ENCODE measurements at places on chromosomes 7 and 10.

- DNase-seq, result no peak
These were observed 803.0 kb downstream of the GRM8 start for GRCh38 chr7:126449611-126450268.

- no peak for DNase-seq
These were observed 182.7 kb downstream of the FAM107B start for GRCh38 chr10:14592026-14592425.

- DNase-seq, result no peak
These were observed 53.8 kb downstream of the RBM17 start for GRCh38 chr10:6142644-6143043.

- DNase-seq, result no peak
These were observed 46.9 kb upstream of the NPFFR1 start for GRCh38 chr10:70330671-70331070.

GRCh38 chr10:119233123-119233820 is 25.9 kb downstream of the GRK5 start:
- DNase-seq, result no peak

GRCh38 chr7:54581511-54581910 is 39.3 kb downstream of the VSTM2A start:
- DNase-seq, result no peak

- no peak for DNase-seq
These were observed 158.0 kb downstream of the C7orf25 start for GRCh38 chr7:42753811-42754363.

DNA sequence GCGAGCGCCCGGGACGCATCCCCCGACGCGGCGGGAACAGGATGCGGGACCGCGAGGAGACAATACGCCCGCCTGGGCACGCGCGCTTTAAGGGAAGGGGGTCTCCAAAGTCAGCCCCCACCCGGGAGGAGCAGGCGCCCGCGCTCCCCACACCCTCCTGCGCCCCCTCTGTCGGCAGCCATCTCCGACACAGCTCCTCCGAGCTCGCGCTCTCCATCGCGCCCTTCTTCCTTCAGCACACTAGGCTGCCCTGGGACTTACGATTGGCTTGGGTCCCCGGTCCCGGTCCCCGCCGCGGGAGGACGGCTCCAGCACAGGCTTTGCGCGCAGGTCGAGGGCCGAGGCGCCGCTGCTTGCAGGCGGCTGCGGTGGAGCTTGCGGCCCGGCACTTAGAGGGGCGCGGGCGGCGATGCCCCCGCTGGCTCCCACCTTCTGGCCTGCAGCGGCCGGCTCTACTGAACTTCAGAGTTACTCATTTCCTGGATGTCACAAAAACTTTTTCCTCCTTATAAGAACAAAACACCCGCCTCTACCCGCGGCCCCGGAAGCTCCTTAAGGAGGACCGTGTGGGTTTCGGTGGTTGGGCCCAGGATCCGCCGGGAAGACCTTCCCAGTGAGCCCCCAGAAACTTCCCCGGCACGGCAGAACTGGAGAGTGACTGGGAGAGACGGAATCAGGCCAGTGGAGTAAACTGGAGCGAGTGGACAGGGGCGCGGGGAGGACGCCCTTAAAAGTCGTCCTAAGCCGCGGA is at the start of gene ITPRIP:
Gene ITPRIP, minus strand, starts transcription at position 481 of the 751 bp plus-strand sequence. CDS start 22,414 bp downstream, outside the sequence.
- DNase-seq, result peak; percentile 78

DNA sequence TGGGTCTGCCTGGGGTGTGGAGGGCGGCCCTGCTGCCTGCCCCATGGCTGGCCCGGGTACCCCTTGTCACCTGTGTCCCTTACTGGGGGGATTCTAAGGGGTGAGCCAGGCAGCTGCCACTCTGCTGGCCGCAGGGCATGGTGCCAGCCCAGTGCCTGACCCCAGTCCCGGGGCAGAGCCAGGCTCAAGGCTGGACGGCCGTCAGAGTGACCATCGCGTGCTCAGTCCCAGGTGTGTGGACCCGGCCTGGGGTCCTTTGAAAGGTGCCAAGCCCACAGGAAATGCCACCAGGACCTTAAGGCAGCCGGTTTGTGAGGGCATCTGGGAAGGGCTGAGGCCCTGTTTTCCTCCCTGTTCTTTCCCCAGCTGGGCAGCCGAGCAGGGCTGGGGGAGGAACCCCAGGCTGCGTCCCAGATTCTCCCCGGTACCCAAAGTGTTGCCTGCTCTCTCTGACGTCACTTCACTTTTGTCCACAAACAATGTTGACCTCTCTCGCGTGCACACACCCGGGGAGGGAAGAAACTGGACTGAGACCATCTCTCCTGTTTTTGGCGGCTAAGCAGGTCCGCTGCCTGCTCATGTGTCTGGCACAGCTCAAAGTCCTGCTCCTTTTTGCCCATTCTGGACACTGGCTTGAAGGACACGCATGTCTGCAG is 37.6 kb downstream of the PAPOLB start:
- DNase-seq, result no peak

GRCh38 chr10:91462423-91462822 is 52.3 kb downstream of the HECTD2 start:
- DNase-seq, result no peak

- no peak for DNase-seq
These were observed 67.6 kb upstream of the PHYHIPL start for GRCh38 chr10:59108886-59109288.

DNA sequence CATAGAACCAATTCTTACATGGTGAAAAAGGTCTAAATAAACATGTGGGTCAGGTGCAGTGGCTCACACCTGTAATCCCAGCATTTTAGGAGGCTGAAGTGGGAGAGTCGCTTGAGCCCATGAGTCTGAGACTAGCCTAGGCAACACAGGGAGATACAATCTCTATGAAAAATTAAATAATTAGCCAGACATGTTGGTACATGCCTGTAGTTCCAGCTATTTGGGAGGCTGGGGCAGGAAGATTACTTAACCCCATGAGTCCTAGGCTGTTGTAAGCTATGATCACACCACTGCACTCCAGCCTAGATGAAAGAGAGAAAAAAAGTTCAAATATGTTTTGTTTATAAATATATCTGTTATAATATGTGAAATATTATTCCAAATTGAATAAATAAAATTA is 643.6 kb downstream of the IPMK start:
- DNase-seq, result no peak

DNA sequence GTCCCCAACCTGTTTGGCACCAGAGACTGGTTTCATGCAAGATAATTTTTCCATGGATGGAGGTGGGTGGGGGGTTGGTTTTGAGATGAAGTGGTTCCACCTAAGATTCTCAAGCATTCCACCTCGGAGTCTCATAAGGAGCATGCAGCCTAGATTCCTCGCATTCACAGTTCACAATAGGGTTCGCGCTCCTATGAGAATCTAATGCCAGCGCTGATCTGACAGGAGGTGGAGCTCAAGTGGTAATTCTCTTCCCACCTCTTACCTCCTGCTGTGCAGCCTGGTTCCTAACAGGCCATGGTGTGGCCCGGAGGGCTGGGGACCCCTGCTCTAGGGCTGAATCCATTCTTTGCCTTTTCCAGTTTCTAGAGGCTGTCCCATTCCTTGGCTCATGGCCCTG is 19.1 kb upstream of the CDK1 start:
- DNase-seq, result no peak

- no peak for DNase-seq
These were observed 203.2 kb upstream of the SHH start for GRCh38 chr7:156015237-156016020.

DNA sequence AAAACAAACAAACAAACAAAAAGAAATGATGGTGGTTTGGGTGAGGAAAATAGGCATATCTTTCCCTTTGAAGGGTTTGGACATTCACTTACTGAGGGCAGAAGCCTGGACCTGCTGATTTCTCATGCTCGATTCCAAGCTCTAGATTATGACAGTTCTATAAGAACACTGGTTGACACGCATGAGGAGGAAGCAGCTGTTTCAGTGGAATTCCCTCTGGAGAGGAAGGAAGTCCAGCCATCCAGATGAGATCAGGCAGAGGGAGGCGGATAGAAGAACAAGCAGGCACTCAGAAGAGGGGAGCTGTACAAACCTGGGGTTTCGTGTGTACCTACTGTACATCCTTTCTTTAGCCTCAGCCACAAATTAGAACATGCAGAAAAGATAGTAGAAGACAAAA is 691.9 kb downstream of the INHBA start:
- DNase-seq, result no peak

All from stimulated activated naive CD4-positive, alpha-beta T cell treated with Interleukin-2 at 50 U/mL for 16 hours (primary cell).